ENCODE measurements at places on chromosomes 16 and 17.

- DNase-seq = no peak
Measured at GRCh38 chr16:1036726-1037393, 35.7 kb upstream of the SSTR5 start.

- peak; percentile 91 for DNase-seq
Measured at GRCh38 chr16:84593825-84594724, 23.8 kb downstream of the COTL1 start.

- DNase-seq = no peak
Measured at GRCh38 chr17:4550534-4551039, 4.6 kb downstream of the MYBBP1A start.

- DNase-seq = no peak
Measured at GRCh38 chr17:56322991-56323390, 169.7 kb downstream of the ANKFN1 start.

DNA sequence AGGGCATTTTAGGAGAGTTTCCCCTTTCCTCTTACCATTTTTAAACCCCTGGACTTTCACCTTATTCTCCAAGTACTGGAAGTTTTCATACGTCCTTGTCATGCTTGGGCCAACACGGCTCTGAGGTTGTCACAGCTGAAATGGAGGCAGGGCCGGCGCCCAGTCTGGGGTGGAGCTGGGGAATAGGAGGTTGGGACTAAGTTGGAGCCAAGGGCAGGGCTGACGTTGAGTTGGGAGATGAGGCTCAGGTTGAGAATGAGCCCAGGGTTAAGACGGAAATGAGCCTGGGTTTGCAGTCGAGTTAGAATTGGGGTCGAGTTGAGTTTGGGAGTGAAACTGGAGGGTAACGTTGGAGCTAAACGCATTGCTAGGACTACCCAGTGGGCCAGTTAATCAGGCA, 1.3 kb downstream of the CLEC10A start:
- no peak for DNase-seq

DNA sequence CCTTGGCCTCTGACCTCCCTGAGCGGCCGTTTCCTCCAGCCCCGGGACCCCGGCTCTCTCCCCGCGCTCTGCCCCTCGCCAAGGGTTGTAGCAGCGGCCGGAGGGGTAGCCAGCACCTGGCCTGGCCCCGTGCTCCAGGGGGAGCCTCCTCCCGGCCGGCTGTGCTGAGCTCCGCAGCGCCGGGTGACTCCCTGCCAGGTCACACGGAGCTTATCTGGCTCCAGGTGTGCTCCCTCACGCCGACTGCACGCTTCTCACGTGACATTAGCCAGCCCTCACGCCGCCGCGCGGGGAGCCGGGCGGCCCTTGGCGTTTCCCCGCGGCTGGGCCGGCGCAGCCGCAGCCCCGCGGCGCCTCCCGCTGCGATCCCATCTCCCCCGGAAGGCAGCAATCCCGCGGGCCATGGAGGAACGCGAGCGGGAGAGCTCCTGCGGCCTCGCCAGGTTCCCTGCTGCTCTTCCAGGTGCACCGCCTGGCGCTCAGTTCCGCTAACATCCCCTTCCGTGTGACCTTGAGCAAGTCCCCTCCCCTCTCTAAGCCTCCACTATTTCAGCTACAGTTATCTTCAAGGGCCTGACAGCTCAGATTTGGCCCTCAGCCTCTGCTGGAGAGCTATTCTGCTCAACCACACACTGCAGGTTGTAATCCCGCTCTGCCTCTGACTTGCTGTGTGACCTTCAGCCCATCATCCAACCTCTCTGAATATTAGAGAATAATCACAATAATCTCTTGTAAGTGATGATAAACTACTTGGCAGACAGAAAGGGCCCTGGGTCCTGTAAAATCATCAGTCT, 3.4 kb downstream of the MYO18A start:
- peak; percentile 55 for DNase-seq

DNA sequence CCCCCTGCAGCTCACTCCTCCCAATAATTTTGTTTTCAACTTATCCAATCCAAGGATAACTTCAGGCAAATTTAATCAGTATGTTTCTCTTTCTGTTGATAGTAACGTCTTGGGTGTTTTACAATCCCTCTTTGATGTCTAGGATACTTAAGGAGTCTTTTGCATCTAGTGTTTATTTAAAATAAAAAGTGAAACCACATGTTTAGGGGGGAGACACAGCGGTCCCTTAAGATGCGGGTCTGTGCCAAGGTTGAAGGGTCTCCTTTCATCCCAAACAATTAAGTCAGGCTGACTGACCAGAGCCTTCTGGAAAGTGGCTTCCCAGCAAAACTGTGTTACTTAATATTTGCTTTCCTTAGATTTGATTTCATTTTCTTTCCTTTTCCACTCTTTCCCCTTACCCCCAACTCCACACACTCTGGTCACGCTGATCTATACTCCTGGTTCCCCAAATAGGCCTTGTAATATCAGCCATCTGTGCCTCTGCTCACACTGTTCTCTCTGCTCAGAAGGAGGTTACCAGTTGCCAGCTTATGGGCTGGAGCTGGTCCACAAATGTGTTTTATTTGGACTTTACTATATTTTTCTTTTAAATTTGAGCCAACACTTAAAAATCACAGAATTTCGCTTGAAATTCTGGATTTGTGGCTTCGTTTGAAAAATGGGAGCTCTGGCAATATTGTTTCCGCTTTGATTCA, 11.2 kb downstream of the ANKS4B start:
- no peak for DNase-seq

Measured in activated CD4-positive, alpha-beta memory T cell treated with anti-CD3 and anti-CD28 coated beads, Interleukin-2, amount 10 ng/mL, durations not matched to agents 7 days and 5 days (primary cell).